Thymus (tissue), 14 donors: ENCODE measurements at places on chromosomes 12 and 14.

DNA sequence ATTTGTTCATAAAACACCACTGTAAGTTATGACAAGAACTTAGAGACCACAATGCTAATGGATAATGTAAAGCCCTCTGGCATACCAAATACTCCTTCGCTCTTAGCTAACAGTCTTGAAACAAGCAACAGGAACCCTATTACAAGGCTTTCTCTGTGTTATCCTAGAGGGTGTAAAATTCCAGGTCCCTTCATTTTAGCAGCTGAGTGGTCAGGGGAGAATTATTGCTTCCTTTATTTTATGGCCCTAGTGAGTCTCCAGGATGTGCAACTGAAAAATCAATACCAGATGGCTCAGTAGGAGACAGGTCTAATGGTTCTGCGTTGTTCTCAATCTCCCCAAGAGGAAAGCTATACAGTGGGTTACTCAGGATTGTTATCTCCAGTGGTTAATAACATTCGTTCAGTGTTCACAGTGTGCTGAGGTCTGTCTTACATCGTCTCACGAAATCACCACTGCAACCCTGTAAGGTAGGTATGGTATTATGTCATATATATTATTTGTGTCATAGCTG, 172.7 kb upstream of the CNOT2 start:
- no peak for DNase-seq

- no peak for DNase-seq
Measured at GRCh38 chr14:83611491-83611890, 1918.5 kb upstream of the FLRT2 start.

DNA sequence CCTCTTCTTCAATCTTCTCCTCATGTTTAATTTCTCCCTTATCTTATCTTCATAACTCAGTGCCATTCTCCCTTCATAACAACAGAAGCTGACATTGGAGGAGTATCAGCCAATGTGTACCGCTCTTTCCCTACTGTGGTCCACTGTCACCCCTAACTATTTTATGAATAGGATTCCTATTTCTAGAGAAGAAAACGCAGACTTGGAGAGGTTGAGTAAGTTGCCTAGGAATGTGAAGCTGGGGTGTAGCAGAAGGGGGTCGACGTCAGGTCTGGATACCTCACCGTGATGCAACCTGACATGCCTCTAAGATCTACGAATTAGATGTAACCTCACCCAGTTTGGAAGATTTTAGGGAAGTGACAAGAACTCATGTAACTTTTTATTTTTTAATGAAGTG, 17.1 kb downstream of the LMO3 start:
- DNase-seq: no peak

- DNase-seq: no peak
Measured at GRCh38 chr12:24823808-24824515, 124.9 kb downstream of the BCAT1 start.

- DNase-seq: no peak
Measured at GRCh38 chr12:128316078-128316477, 49.1 kb downstream of the TMEM132C start.
